Activated naive CD4-positive, alpha-beta T cell treated with anti-CD3 and anti-CD28 coated beads for 36 hours (primary cell): ENCODE measurements at places on chromosomes 13 and 19. TPM values are rescaled to one million over a fixed set of nuclear protein-coding genes. Genes with fewer than 3 reads are reported as not detected.

The KIR2DL3 gene
- not detected for total RNA-seq

The ACP4 gene
- total RNA-seq, result not detected

DNA sequence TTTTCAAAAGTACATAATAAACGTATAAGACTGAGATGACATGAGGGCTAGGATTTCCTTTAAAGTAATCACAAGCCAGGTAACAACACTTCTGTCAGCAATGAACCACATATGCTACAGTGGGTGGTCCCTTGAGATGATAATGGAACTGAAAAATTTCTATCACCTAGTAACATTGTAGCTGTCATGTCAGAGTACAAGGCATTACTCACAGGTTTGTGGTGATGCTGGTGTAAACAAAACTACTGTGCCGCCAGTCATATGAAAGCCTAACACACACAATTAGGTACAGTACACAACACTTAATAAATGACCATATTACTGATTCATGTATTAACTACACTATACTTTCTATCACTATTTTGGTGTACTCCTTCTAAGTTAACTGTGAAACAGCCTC, 36.8 kb downstream of the MIPEP start:
- H3K36me3 ChIP-seq, result peaks cover 5% of the 10 kb centered on the region
- H3K4me3 ChIP-seq, result no peak overlapping the region
- peaks cover 8% of the 10 kb centered on the region for H3K4me1 ChIP-seq
- no peaks in the 10 kb centered on the region for H3K27me3 ChIP-seq

- no peak for DNase-seq
- no peak overlapping the region for H3K27ac ChIP-seq
- no peaks in the 10 kb centered on the region for H3K27me3 ChIP-seq
- no peak overlapping the region for H3K4me3 ChIP-seq
Measured at GRCh38 chr13:87878706-87879105, 207.5 kb downstream of the SLITRK5 start.

GRCh38 chr13:50292081-50292480, 276.8 kb downstream of the KCNRG start:
- peaks cover 3% of the 10 kb centered on the region for H3K4me1 ChIP-seq
- H3K27ac ChIP-seq, result no peak overlapping the region
- H3K27me3 ChIP-seq, result no peaks in the 10 kb centered on the region
- H3K36me3 ChIP-seq, result no peaks in the 10 kb centered on the region
- no peak overlapping the region for H3K4me3 ChIP-seq
